Renal cortex interstitium (tissue), 15 donors: ENCODE measurements at places on chromosomes 16 and 17. TPM values are rescaled to one million over a fixed set of nuclear protein-coding genes. Genes with fewer than 3 reads are reported as not detected.

DNA sequence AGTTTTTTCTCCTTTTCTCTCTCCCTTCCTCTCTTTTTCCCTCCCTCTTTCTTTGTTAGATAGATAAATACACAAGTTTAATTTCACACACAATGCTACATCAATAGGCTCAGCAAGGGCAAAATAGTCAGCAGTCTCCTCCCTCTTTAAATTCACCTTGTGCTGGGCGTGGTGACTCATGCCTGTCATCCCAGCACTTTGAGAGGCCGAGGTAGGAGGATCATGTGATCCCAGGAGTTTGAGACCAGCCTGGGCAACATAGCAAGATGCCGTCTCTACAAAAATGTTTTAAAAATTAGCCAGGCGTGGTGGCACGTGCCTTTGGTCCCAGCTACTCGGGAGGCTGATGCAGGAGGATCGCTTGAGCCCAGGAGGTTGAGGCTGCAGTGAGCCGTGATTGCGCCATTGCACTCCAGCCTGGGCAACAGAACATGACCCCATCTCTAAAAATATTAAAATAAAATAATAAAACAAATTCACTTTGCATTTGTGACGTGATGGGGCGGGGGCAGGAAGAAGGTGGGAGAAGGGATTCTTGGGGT, 27.4 kb downstream of the IL21R start:
- no peak for DNase-seq

DNA sequence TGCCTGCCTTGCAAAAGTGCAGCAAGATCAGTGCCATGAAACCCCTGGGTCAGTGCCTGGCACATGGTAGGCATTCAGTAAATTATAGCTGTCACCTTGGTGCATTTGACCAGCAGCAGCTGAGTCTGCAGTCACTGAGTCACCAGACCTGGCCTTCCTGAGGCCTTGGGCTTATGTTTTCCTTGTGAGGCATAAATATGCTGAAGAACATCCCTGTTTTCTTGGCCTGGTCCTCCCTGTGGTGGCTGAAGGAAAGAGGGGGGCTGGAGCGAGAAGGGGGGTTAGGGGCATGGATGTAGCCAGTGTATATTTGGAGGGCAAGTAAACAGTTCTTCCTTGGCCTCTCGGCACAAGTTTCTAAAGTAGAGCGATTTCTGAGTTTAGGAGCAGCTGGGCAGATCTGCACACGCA, 26.5 kb downstream of the EPN2 start:
- no peak for DNase-seq

- no peak for DNase-seq
Observed at GRCh38 chr17:27644586-27644985, 13.6 kb downstream of the LGALS9 start.

GRCh38 chr16:5668553-5668952, 571.0 kb upstream of the EEF2KMT start:
- DNase-seq: no peak

- no peak for DNase-seq
Observed at GRCh38 chr17:68052810-68053209, 17.3 kb downstream of the KPNA2 start.

GRCh38 chr17:42358434-42358833, 29.8 kb downstream of the STAT3 start:
- DNase-seq: no peak

GRCh38 chr17:40552806-40553693, 12.2 kb downstream of the CCR7 start:
- no peak for DNase-seq

- DNase-seq: no peak
Observed at GRCh38 chr17:71480099-71480498, 640.7 kb upstream of the SOX9 start.

DNA sequence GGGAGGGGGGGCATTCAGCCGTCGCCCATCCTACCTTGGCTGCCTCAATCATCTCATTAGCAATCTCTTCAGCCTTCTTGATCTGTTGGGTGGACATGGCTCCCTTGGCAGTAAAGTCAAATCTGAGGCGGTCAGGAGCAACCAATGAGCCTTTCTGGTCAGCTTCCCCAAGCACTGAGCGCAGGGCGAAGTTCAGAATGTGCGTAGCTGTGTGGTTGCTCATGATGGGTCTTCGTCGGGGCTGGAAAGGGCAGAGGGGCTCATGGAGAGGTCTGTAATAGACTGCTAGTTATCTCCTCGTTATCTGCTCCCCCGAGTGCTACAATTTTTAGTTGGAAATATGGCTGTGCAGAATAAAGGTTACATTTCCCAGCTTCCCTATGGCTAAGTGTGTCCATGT, 7.2 kb upstream of the EXOSC6 start:
- no peak for DNase-seq

- DNase-seq: no peak
Observed at GRCh38 chr16:21723532-21723931, 59.8 kb downstream of the OTOA start.

DNA sequence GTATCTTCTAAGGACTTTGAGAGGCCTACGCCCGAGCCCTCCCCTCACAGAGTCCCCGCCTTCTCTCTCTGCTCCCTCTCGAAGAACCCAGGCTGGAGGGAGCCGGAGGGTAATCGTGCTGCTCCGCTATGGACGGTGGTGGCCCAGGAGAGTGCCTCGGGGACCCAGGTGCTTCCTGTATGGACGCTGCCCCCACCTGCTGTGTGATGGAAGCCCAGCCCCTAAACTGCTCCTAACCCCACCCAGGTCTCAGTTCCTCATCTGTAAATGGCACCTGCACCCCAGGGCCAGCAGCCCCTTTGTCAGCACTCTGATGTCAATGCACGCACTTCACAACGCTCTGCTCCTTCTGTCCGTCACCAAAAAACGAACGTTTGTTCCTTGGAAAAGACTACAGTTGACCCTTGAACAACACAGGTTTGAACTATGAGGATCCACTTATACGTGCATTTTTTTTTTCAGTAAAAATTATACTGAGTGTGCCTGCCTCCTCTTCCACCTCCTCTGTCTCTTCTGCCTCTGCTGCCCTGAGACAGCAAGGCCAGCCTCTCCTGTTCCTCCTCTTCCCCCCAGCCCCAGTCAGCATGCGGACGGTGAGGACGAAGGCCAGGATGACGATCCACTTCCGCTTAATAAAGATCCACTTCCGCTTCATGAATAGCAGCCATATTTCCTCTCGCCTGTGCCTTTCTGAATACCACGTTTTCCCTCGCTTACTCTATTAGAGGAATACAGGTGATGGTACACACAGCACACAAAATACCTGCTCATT, 118.3 kb downstream of the BANP start:
- no peak for DNase-seq

- no peak for DNase-seq
Observed at GRCh38 chr17:36849871-36850348, 87.4 kb upstream of the LHX1 start.

DNA sequence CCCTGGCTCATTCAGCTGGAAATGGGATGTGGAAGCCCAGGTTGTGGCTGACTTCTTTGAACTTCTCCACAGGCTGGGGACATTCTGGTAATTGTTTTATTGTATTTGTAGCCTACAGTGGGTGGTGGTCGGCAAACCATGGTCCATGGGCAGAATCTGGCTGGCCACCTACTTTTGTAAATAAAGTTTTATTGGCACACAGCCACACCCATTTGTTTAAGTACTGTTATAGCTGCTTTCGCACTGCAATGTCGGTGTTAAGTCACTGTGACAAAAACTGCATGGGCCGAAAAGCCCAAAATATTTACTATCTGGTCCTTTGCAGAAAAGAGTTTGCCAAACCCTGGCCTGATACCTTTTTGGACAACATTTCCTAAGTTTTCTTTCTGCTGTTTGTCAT, 86.2 kb downstream of the NTN1 start:
- DNase-seq: no peak

DNA sequence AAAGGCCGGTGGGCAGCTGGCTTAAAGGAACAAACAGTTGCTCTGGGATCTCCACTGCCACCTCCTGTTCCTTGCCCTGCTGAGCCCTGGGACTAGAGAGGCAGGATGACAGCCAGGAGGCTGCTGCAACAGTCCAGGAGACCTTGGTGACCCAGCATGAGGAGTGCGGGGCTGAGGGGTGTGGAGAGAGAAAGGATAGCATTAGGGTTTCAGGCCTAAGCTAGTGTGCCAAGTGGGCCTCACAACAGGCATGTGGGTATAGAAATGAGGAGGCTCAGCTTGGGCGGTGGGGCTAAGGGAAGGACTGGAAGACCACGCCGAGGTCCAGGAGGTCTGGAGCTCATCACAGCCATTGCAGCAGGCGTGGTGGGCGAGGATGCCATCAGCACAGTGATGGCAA, 39.8 kb downstream of the SDK2 start:
- DNase-seq: no peak

DNA sequence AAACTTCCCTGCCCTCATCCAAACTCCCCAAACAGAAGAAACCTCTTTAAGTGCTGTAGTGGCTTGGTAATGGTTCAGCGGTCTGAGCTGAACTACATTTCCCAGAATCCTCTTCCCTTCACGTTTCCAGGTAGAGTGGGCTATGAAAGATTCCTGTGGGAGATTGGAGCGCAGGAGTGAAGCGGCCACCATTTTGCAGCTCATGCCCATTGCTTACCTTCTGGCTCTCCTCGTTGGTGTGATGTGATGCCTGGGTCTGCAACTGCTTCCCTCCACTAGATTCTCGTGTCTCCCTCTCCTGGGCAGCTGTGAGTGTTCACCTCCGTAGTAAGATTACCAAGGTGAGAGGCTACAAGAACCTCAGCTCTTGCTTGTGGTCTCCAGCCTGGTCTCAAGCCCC, 82.1 kb downstream of the GPR139 start:
- DNase-seq: no peak

- DNase-seq: no peak
Observed at GRCh38 chr16:424033-424622, 1.3 kb upstream of the RAB11FIP3 start.

DNA sequence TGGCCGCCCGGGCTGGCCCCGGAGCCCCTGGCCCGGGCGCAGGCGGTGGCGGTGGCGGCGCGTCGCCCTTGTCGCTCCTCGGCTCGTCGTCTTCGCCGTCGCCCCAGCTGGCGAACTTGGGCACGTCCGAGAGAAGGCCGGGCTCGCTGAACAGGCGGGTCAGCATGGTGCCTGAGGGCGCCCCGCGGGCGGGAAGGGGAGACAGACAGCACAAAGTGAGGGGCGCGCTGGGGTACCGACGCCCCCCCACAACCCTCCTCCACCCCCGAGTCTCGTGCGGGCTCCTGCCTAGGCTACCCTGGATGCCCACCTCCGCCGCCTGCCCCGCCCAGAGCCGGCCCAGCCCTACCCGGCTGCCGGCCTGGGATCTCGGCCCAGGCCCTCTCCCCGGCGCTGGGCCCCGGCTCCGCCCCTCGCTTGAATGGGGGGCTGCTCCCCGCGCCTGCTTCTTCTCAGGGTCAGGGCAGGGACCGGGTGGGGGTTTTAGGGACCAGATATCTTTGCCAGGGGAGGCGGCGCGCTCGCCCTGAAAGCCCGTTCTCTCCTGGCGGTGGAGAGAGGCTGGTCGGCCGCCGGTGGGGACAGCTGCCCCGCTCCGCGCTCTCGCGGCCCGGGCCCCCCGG, 1.2 kb downstream of the NEUROD2 start:
- DNase-seq: no peak

DNA sequence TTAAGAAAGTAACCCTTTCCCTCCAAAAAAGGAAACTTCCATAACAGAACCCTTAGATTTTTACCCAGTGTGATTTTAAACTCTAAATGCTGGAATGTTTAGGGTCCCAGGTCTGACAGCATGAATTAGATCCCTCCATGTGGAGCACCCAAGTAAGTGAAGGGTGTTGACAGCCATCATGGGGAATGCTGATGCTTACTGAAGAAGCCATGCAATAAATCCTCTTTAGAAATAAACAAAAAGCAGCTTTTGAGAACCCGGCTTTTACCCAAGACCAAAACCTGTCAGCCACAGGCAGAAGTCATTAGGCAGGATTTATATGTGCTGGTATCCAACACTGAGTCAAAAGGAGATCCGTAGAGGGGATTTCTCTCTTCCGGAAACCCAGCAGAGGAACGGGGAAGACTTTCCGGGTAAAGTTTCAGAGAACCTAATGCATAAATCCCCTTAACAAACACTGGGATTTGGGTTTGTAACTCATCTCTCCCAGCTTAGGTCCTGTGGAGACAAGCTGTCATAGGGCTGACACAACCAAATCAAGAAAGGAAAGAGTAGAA, 287.5 kb downstream of the IRX3 start:
- DNase-seq: no peak

DNA sequence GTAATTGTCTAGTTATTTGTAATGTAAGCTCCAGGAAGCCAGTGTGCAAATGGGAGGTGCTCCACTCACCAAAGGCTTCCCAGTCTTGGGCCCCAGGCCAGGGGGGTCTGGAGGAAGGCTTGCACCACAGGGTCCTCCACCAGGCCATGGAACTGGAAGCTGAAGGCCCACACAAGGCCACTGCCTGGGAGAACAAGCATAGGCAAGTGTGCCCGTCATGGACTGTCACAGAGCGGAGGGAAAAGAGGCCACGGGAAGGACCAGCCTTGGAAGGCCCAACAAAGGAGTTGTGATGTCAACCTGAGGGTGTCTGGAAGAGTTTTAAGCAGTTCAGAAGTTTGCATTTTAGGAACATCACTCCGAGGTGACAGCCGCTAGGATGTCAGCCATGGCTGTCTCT, 3.0 kb upstream of the SRRM2 start:
- no peak for DNase-seq

DNA sequence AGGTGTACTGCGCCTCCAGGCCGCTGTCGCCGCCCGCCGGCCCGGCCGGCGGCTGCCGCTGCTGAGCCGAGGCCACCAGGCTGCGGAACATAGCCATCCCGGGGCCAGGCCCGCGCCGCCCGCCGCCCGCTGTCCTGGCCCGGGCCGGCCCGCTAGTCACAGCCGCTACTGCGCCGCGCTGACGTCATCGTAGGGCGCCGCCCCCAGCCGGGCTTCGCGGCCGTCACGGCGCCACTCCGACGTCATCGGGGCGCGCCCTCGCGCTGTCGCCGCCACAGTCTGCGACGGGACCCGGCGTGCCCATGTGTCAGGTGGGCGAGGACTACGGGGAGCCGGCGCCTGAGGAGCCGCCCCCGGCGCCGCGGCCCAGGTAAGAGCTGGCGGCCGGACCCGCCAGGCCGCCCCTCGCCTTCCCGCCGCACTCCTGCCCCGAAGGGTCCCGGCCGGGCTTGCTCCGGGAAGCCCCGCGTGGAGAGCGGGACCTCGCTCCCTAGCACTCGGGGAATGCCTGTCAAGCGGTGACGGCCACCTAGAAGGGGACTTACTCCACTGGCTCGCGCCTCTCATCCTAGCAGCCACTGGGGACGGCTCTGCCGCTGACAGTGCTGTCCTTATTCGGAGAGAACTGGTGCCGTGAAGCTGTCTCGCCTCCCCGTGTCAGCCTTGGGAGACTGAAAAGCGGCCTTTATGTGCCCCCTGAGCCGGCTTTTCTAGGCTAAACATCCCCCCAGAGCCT, at the start of the genes CTU2 and RNF166:
Gene CTU2, plus strand, starts transcription at position 275 of the 736 bp plus-strand sequence. Its CDS starts 28 bp downstream, at position 303.
Gene RNF166, minus strand, starts transcription at position 180 of the 736 bp plus-strand sequence. Its CDS starts 83 bp downstream, at position 97.
- peak; percentile 83 for DNase-seq

- DNase-seq: no peak
Observed at GRCh38 chr17:67217446-67217845, 27.6 kb downstream of the HELZ start.

- no peak for DNase-seq
Observed at GRCh38 chr16:79206889-79207288, 393.6 kb downstream of the MAF start.

The PRSS27 gene
- 1.5 TPM for polyA plus RNA-seq

The SCNN1B gene
- 12.3 TPM for polyA plus RNA-seq

The LRRC45 gene
- polyA plus RNA-seq: 10.8 TPM

The KIF2B gene
- not detected for polyA plus RNA-seq

The HS3ST6 gene
- polyA plus RNA-seq: 0.20 TPM

The EXOSC6 gene
- 14.5 TPM for polyA plus RNA-seq

The GNGT2 gene
- polyA plus RNA-seq: 1.9 TPM

The ANKRD40CL gene
- polyA plus RNA-seq: 0.24 TPM

The ADAP2 gene
- polyA plus RNA-seq: 4.6 TPM

The CDH1 gene
- 85.4 TPM for polyA plus RNA-seq

The BORCS6 gene
- polyA plus RNA-seq: 4.6 TPM

The DNAH9 gene
- 4.6 TPM for polyA plus RNA-seq

The GPATCH8 gene
- polyA plus RNA-seq: 41.5 TPM

The GUCY2D gene
- 0.26 TPM for polyA plus RNA-seq
